Right lobe of liver (tissue), 6 donors: ENCODE measurements at places on chromosomes 2 and 18. TPM values are rescaled to one million over a fixed set of nuclear protein-coding genes. Genes with fewer than 3 reads are reported as not detected.

DNA sequence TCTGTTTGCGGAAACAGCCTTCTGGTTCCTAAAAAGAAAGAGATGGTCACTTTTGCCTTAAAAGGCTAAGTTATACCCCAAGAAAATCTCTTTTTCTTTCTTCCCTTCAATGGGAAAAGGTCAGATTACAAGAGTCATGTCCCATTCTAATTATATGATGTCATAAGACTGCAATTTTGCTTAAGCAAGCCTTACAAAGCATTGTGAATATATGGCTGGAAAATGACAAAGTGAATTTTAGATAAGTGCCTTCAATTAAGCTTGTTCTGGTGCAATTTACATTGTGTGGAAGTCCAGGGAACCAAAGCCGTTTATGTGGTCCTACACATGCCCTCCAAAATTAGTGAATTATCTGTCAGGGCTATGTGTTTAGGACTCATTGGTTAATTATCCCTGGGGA is 7.6 kb upstream of the BMP10 start:
- no peak for DNase-seq

- peak; percentile 94 for DNase-seq
Observed at GRCh38 chr2:68828887-68829708, 42.1 kb downstream of the BMP10 start.

GRCh38 chr2:167905668-167906067 is 341.7 kb downstream of the STK39 start:
- DNase-seq, result no peak

- no peak for DNase-seq
Observed at GRCh38 chr2:38267270-38267925, 109.7 kb downstream of the ATL2 start.

- no peak for DNase-seq
Observed at GRCh38 chr2:117935456-117935855, 78.4 kb downstream of the CCDC93 start.

- no peak for DNase-seq
Observed at GRCh38 chr2:62363166-62363565, 142.8 kb downstream of the TMEM17 start.

DNA sequence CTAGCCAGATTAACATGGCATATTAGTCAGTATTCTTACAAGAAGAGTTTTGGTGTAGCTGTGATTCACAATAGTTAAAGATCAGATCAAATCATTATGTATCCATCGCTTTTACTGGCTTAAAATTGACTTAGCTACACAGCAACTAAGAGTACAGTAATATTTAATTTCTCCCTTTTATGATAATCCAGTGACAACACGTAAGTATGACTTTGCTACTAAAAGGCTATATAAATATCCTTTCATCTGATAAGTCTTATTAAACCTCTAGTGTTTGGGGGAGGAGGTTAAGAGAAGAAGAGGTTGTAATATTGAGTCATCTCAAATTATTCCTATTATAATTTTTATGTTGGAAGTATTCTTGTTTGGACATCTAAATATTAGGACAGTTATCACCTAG is 51.0 kb downstream of the KCNG3 start:
- DNase-seq, result no peak

DNA sequence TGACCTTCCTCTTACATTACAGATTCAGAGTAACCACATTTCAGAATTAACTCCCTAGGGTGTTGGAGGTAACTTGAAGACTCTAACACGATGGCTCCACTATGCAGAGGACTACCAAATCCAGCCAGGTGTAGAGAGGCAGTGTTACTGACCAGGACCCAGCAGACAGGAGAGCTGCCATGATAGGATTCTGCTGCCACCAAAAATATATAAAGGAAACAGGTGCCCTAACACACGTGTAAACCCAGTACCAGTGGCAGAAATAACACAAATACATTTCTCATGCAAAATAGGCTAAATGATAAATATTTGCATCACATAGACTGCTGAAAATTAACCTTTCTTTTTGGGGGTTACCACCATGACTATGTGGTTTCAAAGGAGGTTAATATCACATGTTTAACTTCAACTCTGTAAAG is 7.0 kb downstream of the ZBTB14 start:
- DNase-seq, result no peak

DNA sequence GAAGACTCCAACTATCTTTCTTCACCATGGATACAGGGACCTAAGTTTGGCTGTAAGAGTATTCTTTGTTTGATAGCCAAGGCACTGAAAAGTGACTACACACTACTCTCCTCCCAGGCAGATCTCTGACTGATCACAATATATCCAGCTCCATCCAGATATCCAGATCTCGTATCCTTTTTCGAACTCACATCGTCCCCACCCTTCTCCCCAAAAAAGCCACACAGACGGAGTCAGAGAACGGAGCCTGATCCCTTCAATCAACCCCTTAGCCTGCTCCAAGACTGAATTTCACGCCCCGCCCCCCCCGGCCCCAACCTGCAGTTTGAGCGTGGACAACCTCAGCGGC is 533 bp downstream of the DHX57 start:
- no peak for DNase-seq

DNA sequence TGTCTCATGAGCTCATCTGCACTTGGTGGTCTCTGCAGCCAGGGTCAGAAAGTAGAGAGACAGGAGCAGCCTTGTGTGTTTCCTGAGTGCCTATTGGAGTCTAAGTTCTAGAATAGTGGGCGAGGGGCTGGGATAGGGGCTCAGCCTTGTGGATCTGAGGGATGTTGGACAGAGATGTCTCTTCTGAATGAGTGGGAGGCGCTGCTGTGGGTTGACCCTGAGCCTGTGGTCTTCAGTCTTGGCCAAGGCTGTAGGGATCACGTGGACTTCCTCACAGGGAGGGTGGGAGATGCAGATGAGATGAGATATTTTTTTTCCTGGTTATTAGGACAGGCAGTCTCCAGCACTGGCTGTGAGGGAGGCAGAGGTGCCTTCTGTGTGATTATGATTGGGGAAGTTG is 61.8 kb downstream of the RNF144A start:
- no peak for DNase-seq

DNA sequence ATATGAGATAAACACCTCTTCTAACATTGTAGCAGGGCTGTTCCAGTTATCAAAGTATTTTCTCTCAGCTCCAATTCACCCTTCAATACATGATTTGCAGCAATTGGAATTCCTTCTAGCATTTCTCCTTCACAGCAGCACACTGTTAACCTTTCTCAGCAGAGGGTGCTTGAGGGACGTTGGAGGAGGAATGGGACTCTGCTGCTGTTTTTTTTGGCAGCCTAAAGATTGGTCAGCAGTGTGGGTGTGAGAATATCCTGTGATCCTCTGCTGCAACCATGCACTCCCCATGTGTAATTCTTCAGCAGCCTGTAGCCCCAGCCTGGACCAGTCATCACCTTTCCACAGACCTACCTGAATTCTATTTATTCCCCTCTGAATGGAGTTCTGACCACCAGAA is 1708.9 kb upstream of the CELF4 start:
- DNase-seq, result no peak

GRCh38 chr18:27942706-27943105 is 234.2 kb downstream of the CDH2 start:
- DNase-seq, result no peak

DNA sequence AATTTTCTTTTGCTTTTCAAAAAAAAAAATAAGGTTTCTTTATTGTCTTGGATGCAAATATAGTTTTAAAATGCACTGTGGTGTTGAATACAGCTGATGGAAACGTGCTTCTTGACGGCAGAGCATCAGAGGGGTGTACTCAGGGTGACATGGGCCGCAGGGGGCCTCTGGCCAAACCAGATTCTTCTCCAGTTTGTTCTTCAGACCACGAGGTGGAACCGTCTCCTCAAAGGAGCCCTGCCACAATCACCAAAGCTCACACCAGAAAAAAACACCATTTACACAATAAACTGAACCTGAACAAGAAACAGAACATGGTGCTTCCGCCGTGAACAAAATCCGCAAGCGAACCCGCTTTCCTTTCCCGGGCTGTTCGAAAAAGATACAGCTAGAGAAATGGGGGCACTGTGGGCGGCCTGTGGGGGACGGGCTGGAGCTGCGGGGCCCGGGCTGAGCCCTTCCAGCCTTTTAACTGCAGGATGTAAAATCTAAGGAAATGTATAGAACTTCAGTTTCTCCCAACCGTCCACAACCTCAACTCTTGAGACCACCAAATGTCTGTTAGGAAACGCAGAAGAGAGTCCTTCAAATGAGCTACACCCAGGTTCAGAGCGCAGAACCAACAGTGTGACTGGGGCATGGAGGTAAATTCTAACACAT is 34.5 kb downstream of the PSMG2 start:
- no peak for DNase-seq

GRCh38 chr2:112824694-112825085 is 11.9 kb downstream of the IL1B start:
- DNase-seq, result no peak

GRCh38 chr18:62838475-62839098 is 123.2 kb downstream of the PHLPP1 start:
- DNase-seq, result no peak

- DNase-seq, result no peak
Observed at GRCh38 chr2:165634855-165635254, 159.2 kb downstream of the GALNT3 start.

GRCh38 chr2:160381425-160381951 is 112.1 kb downstream of the RBMS1 start:
- no peak for DNase-seq

DNA sequence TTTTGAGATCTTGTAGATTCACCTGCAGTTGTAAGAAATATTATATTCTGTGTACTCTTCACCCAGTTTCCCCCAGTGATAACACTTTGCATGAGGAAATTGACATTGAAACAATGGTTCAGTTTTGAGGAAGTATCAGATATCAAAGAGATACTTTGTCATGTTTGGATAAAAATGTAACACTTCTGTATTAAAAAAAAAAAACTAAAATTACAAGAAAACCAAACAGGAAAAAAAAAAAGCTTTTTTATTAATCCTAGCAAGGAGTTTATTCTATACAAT is 204.0 kb downstream of the ARL4C start:
- DNase-seq, result no peak

GRCh38 chr2:120261387-120262006 is 8.8 kb downstream of the RALB start:
- no peak for DNase-seq

GRCh38 chr2:172447811-172448493 is 20.6 kb downstream of the ITGA6 start:
- DNase-seq, result no peak

DNA sequence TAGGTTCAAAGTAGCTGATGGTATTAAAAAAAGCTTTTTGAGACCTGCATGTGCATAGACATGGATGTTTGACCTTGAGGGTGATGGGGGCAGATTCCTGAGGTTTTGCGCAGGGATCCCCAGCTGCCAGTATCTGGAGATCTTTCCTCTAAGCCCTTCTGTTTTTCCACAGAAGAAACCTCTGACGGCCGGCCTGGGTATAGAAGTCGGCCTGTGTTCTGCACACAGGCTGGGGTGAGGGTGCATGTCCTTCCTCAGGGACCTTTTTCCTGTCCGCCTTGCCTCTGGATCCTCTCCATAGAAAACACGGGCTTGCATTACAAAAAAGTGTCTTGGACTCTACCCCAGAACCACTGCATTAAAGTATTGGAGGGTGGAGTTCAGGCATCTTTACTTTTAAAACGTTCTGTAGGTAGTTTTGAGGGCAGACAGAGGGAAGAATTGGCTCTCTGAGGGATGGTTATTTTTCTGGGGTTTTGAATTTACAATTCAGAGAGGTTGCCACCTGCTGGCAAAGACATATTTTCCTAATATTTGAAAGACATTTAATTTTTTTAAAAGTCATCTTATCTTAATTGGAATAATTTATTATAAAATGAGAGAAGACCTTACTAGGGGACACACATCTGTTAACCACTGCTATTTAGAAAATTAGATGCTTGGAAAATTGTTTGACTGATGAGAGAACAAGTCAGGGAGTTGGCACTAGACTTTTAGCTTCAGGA is 350.6 kb downstream of the DCDC2C start:
- DNase-seq, result no peak

DNA sequence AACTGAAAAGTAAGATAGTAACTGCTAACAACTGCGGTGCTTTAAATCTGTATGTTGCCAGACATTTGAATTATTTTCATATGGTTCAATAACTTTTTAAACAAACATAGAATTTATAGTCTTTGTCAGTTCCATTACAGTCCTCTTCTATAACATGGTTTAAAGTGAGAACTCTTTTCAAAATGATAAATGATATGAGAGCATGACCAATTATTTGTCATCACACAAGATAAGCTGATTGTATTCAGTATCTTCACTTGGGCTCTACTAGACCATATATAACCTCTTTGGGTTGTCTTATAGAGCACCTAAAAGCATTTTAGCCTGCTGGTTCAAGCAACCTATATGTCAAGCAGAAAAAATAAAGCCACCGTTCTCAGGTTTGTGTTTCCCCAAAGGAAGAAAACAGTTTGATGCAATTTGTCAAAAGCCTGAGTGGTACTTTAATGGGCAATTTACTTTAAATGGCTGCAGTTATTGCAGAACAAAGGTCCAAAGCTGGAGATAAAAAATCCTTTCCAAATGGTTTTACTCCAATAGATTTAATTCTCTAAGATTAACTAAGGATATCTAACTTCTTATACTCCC is 298.4 kb downstream of the FSIP2 start:
- DNase-seq, result no peak

GRCh38 chr2:206232287-206233035 is 42.0 kb upstream of the ZDBF2 start:
- DNase-seq, result no peak

DNA sequence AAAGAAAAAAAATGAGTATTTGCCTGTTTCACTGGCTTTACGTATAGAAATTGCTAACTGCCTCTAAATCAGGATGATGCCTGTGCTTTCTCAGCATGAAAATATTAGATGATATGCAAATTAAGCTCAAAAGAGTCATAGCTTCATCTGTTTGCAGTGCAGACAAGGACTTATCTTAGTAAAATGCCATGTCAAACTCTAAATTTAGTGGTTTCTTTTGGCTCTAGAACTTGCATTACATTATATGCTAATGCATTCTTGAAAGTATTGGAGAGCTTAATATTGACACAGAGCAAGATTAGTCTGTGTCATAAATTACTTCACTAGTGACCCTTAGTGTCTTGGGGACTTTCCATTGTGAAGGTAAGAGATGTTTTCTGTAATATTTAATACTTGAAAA is 1109.1 kb upstream of the NRXN1 start:
- no peak for DNase-seq

DNA sequence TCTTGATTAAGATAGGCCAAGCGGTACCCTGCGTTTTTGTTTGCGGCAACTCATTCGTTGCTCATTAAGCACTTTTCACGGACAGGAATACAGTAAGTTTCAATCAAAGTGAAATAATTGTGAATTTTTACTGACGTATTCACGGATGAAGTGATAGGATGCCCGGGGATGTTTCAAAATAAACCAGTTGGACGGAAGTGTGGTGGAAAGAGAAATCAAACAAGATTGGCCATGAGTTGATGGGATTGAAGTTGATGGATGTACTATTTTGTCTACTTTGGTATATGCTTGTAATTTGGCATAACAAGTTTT is 481 bp downstream of the TMEM177 start:
- DNase-seq, result no peak

- no peak for DNase-seq
Observed at GRCh38 chr18:57275111-57275510, 77.2 kb upstream of the ST8SIA3 start.

GRCh38 chr2:84158605-84159004 is 300.5 kb downstream of the SUCLG1 start:
- no peak for DNase-seq

Gene PTGR3
- 9.4 TPM for total RNA-seq

Gene IL36A
- not detected for total RNA-seq

Gene CD302
- total RNA-seq, result 163 TPM

Gene TMEM17
- total RNA-seq, result 0.48 TPM

Gene REG1B
- not detected for total RNA-seq

Gene OXER1
- 5.6 TPM for total RNA-seq

Gene KIF3C
- total RNA-seq, result 0.98 TPM

Gene PAIP2B
- total RNA-seq, result 10.7 TPM

Gene RNPEPL1
- total RNA-seq, result 93.4 TPM

Gene PRKAG3
- not detected for total RNA-seq

Gene DHRS9
- total RNA-seq, result 1.2 TPM

Gene NYAP2
- total RNA-seq, result not detected
